Stimulated activated CD8-positive, alpha-beta memory T cell treated with anti-CD3 and anti-CD28 coated beads, Interleukin-15, amount 100 ng/mL, for 4 hours (primary cell): ENCODE measurements at places on chromosomes 4 and X.

DNA sequence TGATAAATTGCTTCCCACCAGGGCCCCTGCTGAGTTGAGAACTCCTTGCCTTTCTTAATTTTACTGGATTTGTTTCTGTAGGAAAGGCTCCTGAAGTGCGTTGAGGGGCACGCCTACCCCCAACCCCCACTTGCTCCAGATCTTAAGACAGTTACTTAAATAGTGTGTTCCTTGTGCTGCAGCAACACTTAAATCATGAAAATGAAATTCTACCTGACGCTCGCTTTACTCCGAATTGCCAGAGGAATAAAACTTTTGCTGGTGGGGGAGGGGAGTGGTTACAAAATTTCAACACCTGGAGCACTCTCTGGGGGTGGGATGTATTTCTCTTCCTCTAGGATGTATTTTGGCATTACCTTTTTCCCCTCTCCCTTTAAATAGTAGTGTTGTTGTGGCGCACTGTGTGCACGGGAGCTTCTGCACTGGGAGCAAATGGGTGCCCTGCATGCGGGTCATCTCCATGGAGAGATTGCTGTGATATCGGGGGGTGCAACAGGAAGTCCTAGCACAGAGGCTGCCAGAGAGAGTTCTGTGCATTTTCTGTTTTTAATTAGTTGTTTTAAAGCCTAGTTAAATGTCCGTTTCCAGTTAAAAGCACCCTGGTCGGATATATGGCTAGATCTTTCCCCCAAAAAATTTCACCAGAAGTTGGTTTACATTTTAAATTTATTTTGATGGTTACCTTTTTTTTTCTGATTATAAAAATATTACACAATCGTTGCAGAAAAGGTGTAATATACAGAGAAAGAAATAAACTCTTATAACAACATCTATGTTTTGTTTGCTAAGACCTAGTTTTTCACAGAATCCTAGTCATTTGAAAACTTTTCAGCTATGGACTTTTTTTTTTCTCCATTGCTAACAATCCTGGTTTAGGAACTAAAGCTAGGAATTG, 207.7 kb downstream of the SOWAHB start:
- DNase-seq = no peak

- no peak for DNase-seq
These were observed 330.2 kb downstream of the HS3ST1 start for GRCh38 chr4:11098461-11098860.

DNA sequence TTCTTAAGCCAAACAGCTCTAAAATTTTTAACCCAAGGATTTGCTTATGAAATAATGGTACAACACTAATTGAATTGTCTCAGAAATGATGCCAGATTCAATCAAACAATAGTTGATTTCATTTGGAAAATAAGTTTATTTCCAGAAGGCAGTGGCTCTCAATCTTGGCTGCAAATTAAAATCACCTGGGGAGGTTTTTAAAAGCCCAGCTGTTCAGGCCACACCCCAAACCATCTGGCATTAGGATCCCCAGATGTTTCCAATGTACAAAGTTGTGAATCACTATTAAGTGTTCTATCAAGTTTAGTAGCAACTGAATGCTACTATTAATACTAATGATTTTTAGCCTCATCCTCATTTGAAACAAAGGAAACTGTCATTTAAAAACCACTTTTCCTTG, 22.2 kb downstream of the TMEM184C start:
- DNase-seq = no peak

DNA sequence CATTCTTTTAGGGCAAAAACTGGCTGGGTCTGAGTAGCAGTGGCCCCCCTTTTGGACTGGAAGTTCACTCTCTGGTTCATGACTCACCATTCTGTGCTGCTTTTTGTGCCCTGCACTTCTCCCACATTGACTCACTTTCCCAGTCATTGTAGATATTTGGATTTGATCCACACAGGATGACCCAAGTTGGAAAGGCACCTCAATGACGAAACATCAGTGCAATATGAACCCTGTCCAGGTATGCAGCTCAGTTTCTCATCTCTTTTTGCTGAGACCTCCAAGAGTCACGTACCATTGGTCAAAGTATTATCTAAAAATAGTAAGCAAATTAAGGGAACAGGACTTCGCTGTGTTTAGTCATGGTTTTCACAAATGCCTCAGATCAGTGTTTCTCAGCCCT, 92.7 kb downstream of the CBLL2 start:
- DNase-seq = no peak

GRCh38 chr4:105990933-105991332, 95.7 kb downstream of the NPNT start:
- DNase-seq = no peak

- no peak for DNase-seq
These were observed 1526.1 kb downstream of the STIM2 start for GRCh38 chr4:28386776-28387175.

DNA sequence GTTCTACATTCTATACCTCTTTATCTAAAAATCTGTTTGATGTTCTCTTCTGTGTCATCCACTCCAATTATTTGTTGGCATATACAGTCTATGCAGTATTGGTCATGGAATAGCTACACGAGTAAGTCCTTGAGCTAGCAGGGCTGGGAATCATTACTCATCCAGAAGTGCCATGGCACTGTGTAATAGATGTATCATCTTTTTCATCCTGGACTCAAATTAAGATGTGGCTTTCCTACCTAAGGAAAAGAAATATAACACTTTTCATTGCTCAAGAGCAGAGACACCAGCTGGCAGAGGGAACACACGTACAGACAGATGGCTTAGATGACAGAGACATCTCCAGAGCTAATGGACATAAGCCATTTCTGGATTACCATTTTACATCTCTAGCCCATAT, 159.8 kb downstream of the FAM13A start:
- no peak for DNase-seq

DNA sequence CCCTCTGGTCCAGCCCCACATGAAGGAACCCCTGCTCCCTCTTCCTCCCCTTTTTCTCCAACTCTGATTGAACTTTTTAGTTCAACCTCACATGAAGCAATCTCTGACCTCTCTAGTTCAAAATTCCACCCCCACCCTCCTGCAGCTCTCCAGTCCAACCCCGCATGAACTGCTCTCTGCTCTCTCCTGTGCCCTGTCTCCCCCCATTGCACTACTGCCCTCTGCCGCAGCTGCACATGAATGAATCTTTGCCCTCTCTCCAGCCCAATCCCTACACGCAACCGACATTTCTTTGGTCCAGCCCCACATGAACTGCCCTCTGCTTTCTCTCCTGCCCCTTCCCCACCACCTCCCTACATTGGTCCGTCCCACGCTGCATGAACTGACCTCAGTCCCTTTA, 6.9 kb downstream of the CETN2 start:
- DNase-seq = no peak

DNA sequence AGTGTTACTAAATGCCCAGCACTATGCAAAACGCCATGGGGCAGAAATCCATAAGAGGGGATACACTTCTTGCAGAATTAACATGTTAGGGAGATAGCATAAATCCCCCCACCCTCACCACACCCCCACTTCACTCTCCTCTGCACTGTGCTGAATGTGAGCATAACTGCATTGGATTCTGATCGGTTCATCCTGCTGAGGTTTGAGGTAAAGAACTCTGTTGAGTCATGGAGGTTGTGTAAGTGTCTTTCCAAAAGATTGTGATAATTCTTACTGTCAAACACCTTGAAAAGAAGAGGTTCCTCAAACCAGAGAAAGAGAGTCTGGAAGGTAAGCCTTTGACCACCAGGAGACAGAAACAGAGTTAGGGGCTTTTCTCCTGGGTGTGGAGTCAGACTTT, 43.6 kb downstream of the RBM47 start:
- DNase-seq = no peak

- DNase-seq = no peak
These were observed 242.9 kb upstream of the PRPS2 start for GRCh38 chrX:12548341-12548740.

- no peak for DNase-seq
These were observed 1.7 kb upstream of the USP53 start for GRCh38 chr4:119210775-119211174.

DNA sequence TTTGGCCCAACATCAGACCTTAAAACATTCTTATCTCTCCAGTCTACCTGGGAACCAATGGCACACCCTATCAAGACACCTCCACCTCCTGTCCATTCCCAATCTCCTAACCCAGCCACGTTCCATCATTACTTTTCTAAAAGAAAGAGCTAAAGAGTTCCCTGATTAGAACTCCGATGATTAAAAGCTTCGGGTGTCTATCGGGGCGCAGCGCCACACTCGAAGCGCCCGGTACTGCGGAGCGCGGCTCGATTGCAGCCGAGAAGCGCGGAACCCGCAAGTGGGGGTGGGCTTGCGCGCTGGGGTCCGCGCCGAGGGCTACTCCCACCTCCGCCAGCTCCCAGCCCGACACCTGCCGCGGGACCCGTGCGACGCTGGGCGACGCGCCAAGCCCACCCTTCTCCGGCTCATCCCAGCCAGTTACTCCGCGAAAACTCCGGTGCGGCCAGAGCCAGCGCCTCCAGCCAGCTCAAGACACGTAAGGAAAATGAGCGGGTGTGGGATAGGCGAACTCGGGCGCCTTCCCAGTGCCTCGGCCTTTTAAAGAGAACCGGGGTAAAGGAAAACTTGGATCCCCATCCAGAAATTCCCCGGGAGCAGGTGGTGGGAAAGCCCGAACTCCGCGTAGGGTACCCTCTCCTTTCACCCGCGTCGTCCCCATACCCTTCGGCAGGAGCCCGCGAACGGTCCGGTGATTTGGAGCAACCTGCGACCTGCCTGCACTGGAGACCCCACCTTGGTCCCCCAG, 593 bp downstream of the NPY1R start:
- DNase-seq = no peak
